ENCODE measurements at places on chromosomes 3 and 15. TPM values are rescaled to one million over a fixed set of nuclear protein-coding genes. Genes with fewer than 3 reads are reported as not detected.

- H3K27me3 ChIP-seq = no peaks in the 10 kb centered on the region
- no peak overlapping the region for H3K4me3 ChIP-seq
- no peaks in the 10 kb centered on the region for H3K36me3 ChIP-seq
These were observed 4.0 kb upstream of the POPDC2 start for GRCh38 chr3:119664370-119664769.

DNA sequence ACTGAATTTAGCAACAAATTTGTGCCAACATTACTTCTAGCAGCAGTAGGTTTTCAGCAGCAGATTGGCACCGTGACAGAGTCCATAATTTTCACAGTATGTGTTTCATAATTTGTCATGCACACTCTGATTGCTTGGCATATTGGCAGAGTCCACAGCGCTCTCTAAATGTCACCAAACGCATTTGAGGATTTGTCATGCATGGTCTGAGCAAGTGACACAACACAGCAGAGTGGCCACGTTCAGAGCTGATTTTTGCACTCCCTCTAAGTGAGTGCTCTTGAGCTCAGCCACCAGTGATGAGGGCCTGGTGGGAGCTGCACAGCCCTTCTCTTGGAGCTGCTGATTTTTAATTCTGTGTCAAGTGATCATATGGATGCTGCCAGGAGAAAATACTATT lies 1270.8 kb downstream of the ROBO1 start:
- H3K27me3 ChIP-seq = peaks cover 1% of the 10 kb centered on the region
- no peak overlapping the region for H3K27ac ChIP-seq
- no peak overlapping the region for H3K4me3 ChIP-seq
- no peaks in the 10 kb centered on the region for H3K4me1 ChIP-seq

DNA sequence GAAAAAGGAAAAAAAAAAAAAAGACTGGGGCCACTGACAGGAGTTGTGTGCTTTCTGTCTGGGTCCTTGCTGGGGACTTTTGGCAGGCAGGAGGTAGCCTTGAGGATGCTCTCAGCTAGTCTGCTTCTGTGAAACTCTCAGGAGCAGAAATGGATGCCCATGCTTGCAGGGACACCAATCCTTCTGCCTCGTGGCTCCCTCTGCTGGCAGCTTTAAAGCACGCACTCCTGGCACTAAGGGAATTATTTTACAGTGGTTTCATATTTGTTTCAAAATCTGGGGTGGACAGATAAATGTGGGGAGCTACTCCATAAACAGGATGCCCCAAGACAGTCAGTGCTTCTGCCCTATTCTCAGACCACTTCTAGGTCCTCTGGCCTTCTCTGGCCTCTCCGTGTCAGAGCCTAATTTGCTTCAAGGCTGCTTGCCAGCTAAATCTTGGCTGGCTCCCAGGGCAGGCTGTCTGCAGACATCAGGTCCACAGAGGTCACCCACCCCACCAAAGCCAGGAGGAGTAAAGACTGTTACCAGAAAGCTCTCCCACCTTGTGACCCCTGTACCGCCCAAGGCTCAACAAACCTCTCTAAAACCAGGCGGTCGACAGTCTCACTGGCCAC lies 17.1 kb downstream of the TRAIP start:
- H3K36me3 ChIP-seq = no peaks in the 10 kb centered on the region
- no peaks in the 10 kb centered on the region for H3K27me3 ChIP-seq
- H3K27ac ChIP-seq = no peak overlapping the region

DNA sequence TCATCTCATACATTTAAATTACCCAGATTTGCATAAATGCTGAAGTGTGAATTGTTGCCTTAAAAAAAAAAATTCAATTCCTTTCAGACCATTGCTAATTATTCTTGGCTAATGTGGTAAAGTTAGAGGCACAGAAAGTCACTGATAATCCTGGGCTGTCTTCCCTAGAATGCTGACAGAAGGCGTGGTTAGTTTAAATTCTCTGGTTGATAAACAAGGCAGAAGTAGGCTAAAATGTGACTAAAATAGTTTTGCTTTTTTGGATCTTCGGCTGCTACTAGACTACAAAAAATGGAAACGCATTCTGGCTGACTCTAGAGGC lies 193.7 kb downstream of the OTOL1 start:
- H3K27ac ChIP-seq = no peak overlapping the region
- H3K4me1 ChIP-seq = no peaks in the 10 kb centered on the region
- no peaks in the 10 kb centered on the region for H3K27me3 ChIP-seq
- no peak overlapping the region for H3K4me3 ChIP-seq

DNA sequence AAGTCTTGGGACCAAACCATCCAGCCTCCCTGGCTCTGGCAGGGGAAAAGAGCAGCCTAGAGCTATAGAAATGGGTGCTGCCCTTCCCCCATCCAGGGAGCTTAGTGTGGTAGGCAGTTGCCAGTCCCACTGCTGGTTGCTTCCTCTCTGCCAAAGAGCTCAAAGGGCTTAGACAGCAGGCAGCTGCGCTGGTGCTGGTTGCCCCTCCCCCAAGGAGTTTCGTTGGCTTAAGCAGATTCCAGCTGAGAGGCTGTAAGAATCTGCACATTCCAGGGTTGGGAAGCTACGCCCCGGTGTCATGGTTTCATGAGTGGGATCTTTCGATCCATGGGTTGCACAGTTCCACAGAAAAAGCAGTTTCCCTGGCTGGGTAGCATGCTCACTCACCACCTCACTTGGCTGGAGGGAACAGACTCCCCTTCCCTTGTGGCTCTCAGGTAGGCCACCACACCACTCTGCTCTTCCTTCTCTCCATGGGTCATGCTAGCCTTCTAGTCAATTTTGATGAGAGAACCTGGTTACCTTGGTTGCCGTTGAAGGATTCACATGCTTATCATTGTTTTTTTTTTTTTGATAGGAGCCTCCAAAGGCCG lies 195.1 kb downstream of the EPHA6 start:
- no peaks in the 10 kb centered on the region for H3K36me3 ChIP-seq
- no peaks in the 10 kb centered on the region for H3K4me1 ChIP-seq
- DNase-seq = no peak
- no peak overlapping the region for H3K4me3 ChIP-seq
- no peaks in the 10 kb centered on the region for H3K27me3 ChIP-seq

DNA sequence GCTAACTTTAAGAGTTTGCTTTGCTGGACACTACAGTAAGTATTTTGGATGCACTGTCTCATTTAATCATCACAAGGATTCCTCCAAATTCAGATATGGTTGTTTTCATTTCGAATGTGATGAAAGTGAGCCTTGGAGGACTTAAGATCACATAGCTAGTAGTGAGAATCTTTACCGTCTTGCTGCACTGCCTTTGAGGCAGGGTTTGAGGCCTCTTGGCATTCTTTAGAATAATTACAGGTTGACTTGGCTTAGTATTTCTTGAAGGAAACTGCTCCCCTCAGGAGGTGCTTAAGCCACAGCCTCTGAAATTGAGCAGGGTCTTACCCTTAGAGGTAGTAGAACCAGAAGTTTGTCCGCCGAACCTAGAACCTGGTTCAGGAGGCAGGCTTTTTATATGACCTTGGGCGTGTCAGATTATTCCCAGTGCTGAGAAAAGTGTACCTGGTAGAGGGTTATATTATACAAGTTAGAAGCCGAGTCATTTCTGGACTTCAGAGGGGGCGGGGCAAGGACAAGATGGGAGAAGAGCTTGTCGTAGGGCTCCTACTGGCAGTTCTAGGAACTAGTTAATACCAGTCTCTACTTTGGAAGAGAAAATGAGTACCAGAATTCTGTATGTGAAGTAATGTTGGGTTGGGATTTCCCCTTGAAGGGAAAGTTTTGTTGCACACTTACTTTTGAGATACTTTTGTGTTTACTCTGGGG lies 1.1 kb downstream of the TFG start:
- peak; percentile 70 for DNase-seq
- H3K27me3 ChIP-seq = no peaks in the 10 kb centered on the region
- H3K27ac ChIP-seq = peak overlapping the region; percentile 89
- peak overlapping the region; percentile 95 for H3K4me3 ChIP-seq
- peaks cover 41% of the 10 kb centered on the region for H3K36me3 ChIP-seq

- no peak overlapping the region for H3K4me3 ChIP-seq
- DNase-seq = no peak
- no peak overlapping the region for H3K27ac ChIP-seq
- peaks cover 2% of the 10 kb centered on the region for H3K27me3 ChIP-seq
These were observed 405.4 kb upstream of the TBL1XR1 start for GRCh38 chr3:177602601-177603147.

DNA sequence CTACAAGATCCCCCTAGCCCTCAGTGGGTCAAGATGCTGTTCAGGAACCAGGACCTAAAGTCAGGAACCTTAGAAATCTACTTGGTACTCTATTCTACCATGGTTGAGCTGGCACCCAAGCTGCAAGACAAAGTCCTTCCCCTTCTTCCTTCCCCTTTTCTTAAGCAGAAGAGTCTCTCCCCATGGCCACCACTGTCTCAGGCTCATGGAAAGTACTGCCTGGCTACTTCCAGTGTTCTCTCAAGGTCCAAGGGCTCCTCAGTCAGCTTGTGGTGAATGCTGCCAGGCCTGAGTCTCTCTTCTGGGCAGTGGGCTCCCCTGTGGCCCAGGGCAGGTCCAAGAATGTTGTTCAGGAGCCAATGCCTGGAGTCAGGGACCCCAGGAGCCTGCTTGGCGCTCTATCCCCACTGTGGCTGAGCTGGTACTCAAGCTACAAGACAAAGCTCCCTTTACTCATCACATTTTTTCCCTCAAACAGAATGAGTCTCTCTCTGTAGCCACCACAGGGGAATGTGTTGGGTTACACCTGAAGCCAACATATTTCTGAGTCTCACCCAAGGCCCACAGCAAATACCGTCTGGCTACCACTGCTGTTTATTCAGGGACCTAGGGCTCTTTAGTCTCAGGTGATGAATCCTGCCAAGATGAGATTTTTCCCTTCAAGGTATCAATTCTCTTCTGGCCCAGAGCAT lies 18.1 kb upstream of the SLC27A2 start:
- peaks cover 3% of the 10 kb centered on the region for H3K27me3 ChIP-seq
- peaks cover 62% of the 10 kb centered on the region for H3K4me1 ChIP-seq
- peaks cover 25% of the 10 kb centered on the region for H3K36me3 ChIP-seq
- no peak for DNase-seq

DNA sequence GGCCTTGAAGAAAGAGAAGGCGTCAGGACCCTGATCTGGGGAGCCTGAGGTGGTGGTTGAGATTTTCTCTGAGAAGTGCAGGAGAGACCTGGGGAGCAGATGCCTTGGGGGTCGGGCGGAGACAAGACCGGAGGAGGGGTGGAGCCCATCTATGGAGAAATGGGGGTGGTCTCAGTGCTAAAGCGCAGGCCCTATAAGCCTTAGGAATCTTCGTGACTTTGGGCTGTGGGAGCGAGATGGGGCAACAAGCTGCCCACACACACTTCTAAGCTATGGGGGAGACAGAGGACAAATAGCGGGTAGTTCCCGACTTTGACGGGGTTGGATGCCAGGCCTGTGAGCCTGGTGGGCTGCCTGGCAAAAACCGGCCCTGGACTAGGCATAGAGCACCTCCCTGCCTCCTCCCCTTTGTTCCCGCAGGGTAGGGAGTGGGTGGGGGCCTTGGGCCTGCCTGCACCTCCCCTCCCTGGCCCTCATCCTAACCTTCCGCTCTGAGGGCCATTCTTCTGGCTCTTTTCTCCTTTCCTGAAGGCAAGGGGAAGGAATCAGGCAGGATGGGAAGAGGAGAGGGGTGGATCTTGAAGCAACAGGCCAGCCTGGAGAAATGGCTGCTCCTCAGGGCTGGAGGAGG lies 880 bp downstream of the NISCH start:
- H3K4me1 ChIP-seq = peaks cover 32% of the 10 kb centered on the region
- peaks cover 7% of the 10 kb centered on the region for H3K27me3 ChIP-seq
- DNase-seq = no peak
- peak overlapping the region; percentile 99 for H3K4me3 ChIP-seq
- peaks cover 24% of the 10 kb centered on the region for H3K36me3 ChIP-seq
- H3K27ac ChIP-seq = peak overlapping the region; percentile 92

- no peaks in the 10 kb centered on the region for H3K27me3 ChIP-seq
- no peaks in the 10 kb centered on the region for H3K36me3 ChIP-seq
- H3K4me3 ChIP-seq = peak overlapping the region; percentile 38
- no peak for DNase-seq
- no peak overlapping the region for H3K27ac ChIP-seq
- peaks cover 11% of the 10 kb centered on the region for H3K4me1 ChIP-seq
These were observed 448.5 kb downstream of the NAALADL2 start for GRCh38 chr3:175307642-175308041.

DNA sequence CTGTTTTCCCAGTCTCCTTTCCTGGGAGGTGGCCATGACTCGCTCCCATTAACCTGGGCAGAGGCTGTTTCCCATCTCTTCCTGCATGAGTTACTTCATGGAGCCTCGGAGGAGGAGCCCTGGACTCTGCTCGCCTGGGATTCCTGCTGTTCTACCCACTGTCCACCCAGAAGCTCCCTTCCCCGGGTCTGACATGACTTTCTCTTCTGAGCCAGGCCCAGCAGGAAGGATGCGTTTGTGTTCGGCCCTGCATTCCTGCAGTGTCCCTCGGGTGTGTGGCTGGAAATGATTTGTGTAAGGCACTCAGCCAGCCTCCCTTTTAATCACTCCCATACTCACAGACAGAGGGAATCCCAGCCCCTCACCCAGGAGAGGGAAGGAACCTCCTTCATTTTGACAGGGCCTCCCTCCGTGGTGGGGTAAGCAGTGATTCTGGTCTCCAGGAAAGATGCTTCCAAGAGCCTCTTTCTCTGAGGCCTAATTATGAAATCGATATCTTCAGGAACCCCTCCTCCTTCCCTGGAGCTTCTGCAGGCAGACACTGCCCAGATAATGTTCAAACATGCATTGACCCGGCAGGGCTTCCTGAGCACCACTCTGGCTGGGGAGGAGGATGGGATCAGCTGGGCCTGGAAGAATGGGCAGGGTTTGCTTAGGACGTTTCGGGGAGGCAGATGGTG lies 41.6 kb upstream of the DLG1 start:
- peak; percentile 20 for DNase-seq
- H3K4me3 ChIP-seq = no peak overlapping the region
- no peaks in the 10 kb centered on the region for H3K27me3 ChIP-seq
- no peaks in the 10 kb centered on the region for H3K36me3 ChIP-seq

DNA sequence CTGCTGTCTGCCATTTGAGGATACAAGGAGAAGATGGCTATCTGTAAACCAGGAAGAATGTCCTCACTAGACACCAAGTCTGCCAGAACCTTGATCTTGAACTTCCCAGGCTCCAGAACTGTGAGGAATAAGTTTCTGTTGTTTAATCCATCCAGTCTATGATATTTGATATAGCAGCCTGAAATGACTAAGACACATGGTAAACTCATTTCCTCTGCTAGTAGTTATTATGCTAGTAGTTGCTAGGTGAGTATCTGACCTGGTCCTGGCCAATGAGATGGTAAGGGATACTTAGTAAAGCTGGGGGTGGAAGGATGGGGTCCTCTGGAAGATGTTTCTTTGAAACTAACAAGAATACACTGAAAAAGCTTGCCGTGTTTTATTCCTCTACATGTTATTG lies 280.7 kb upstream of the ARHGEF26 start:
- no peaks in the 10 kb centered on the region for H3K4me1 ChIP-seq
- no peak overlapping the region for H3K4me3 ChIP-seq
- no peak for DNase-seq
- H3K27me3 ChIP-seq = no peaks in the 10 kb centered on the region
- H3K36me3 ChIP-seq = no peaks in the 10 kb centered on the region

DNA sequence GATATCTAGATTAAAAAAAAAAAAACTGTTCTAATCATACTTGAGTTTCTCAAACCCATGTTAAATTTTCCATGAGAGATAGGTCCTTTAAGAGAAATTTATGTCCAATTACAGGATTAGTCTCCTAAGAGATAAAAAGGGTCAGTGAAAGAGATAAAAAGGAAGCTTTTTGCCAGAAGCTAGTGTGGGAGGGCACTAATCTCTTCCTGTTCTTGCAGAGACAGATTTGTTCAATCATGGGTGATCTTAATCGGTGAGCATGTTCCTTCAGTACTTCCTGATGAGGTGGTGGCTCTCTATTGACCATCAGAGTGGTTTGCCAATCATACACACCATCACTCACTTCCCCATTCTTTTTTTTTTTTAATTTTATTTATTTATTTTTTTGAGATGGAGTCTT lies 16.9 kb upstream of the LPP start:
- H3K36me3 ChIP-seq = 0 out of 2 replicates have a peak, but pooled peaks cover 5% of the 10 kb centered on the region
- H3K27ac ChIP-seq = no peak overlapping the region
- DNase-seq = no peak
- no peak overlapping the region for H3K4me3 ChIP-seq

The TRIM42 gene
- not detected for total RNA-seq

The CCNB2 gene
- 60.0 TPM for total RNA-seq

The HRG gene
- not detected for total RNA-seq
